ENCODE measurements at places on chromosomes 13 and 19.

GRCh38 chr19:51891193-51891747, 3.5 kb upstream of the ZNF577 start:
- no peak for DNase-seq

DNA sequence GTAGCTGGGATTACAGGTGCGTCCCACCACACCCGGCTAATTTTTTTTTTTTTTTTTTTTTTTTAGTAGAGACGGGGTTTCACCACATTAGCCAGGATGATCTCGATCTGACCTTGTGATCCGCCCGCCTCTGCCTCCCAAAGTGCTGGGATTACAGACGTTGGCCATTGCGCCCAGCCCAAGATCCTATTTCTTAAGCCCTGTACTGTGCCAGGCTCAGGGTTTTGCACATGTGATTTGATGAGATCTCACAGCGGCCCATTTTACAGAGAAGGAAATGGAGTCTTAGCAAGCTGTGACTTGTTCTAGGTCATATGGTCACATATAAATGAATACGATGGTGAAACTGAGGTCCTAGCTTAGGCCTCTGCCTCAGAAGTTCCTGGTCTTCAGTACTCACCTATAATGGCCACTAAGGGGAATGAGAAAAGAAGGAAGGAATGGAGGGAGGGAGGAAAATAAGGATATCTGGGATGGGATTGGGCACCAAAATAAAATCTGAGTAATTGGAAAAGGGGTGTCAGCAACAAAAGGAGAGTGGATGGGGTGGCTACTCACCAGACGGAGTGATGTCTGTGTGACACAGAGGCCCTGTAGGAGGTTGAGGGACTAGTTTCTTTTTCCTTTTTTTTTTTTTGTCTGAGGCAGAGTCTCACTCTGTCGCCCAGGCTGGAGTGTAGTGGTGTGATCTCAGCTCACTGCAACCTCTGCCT, 1.3 kb downstream of the OSCAR start:
- no peak for DNase-seq

DNA sequence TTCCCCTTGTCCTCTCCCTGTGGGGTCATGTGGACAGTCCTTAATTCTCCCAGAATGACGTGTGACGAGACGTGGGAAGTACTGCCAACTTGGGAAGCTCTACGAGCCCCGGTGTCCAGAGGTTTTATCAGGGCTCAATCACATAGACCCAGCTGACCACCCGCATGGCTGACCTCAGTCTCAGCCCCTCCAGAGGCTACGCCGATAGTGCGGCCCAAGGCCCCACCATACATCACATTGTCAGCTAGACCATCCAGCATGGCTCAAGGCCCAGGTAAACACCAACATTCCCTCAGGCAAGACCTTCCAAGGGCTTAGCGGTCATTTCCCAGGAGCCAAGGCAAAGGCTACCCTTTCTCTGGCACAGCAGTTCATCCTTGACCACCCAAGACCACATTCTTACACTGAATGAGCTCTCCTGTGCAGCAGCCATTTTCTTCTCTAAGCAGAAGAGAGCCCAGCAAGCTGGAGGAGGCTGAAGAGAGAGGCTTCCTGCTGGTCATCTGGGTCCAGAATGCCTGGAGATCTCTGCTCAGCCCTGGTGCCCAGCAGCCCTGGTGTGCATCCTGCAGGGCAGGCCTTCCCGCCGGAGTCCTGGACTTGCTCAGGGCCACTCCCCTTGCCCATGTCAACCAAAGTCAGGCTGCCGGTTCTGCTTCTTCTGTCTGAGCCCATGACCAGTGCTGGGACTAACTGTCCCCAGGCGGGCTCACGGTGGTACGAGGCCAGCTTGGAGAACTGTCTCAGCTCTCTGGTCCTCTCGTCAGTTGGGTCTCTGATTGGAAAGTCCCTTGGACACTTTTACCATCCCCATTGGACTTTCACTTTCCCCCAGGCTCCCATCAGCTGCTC, 7.9 kb upstream of the F10 start:
- DNase-seq: peak; percentile 29

DNA sequence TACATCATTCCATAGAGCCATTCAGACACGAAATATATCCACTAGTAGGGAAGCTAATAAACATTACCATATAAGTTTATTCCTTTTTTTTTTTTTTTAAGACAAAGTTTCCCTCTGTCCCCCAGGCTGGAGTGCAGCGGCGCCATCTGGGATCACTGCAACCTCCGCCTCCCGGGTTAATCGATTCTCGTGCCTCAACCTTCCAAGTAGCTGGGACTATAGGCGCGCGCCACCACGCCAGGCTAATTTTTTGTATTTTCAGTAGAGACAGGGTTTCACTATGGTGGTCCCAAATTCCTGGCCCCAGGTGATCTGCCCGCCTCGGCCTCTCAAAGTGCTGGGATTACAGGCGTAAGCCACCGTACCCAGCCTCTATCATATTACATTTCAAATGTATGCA, 612 bp upstream of the ZNF154 start:
- no peak for DNase-seq

DNA sequence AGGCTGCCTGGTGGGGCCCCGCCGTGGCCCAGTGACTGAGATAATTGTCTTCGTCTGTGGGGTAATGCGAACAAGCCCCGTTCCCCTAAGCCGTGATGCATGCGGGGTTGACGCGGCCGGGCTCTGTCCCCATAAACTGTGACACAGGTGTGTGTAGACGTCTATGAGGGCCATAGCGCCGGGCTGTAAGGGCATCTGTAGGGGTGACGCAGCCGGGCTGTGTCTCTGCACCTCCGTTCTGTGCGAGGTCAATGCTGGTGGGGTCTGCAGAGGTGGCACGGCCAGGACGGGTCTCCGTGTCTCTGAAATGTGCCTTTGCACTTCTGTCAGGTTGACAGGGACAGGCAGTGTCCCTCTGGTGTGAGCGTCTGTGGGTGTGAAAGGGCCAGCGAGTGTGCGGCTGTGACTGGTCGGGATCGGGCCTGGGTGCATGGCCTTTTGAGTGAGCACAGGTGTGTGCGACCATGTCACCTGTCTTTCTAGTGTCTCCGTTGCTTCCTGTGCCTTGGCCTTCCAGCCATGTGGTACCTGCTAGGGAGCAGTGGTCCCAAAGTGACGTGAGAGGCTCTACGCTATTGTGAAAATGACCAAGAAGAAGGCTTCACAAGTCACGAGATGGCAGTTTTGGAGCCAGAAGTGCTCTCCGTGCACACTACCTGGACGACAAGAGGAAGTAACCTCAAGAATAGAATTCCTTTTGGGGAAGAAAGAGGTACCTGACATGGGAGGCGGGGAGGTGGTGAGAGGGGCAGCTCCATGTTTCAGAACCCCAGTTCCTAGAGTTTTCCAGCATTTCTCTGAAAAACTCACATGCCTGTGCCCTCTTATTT, 16.4 kb upstream of the ZNF331 start:
- no peak for DNase-seq

- no peak for DNase-seq
Measured at GRCh38 chr13:91450913-91451312, 52.5 kb downstream of the GPC5 start.

DNA sequence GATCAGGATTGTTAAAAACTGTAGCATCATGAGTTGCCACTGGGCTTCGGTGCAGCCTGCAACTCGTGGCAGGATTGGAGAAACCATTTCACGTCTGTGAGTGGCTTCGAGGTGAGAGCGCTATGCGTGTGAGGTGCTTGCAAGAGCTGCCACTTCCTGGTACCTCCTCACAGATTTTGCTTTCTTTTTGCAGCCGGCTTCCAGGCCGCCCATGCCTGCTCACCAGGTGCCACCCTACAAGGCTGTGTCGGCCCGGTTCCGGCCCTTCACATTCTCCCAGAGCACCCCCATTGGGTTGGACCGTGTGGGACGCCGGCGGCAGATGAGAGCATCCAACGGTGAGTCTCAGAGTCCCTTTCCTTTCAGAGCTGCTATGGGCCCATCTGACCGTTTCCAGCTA, 57.9 kb upstream of the C1QTNF9 start:
- no peak for DNase-seq

DNA sequence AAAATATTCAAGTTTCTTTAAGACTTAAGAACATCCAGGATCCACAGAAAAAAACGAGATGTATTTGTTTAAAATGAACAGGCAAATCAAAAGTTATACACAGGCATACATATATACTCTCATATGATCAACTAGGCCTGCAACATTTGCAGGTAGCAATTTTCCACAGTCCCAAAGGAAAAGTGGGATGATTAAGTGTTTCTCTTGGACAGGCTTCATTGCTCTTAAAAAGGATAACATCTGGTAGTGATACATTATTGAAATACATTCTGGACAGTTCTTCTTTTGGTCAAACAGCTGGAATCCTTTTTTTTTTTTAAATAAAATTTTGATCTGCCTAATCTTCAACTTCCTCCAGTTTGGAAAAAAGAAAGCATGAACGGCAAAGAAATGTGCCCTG, 114.8 kb upstream of the TDRD3 start:
- DNase-seq: no peak

DNA sequence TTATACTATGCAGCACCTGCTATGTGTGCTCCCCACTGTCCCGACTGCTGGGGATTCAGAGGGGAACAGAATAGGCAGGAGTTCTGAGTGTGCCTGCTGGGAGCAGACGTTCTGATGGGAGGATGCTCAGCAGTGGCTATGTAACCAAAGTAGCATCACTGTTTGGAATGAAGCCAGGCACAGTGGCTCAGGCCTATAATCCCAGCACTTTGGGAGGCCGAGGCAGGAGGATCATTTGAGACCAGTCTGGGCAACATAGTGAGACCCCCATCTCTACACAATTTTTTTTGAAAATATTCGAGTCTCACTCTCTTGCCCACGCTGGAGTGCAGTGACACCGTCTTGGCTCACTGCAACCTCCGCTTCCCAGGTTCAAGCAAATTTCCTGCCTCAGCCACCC, 6.0 kb downstream of the ATG4D start:
- DNase-seq: no peak

GRCh38 chr13:40016953-40017660, 361.6 kb downstream of the COG6 start:
- DNase-seq: no peak

- no peak for DNase-seq
Measured at GRCh38 chr19:32692727-32693061, 1.1 kb downstream of the NUDT19 start.

DNA sequence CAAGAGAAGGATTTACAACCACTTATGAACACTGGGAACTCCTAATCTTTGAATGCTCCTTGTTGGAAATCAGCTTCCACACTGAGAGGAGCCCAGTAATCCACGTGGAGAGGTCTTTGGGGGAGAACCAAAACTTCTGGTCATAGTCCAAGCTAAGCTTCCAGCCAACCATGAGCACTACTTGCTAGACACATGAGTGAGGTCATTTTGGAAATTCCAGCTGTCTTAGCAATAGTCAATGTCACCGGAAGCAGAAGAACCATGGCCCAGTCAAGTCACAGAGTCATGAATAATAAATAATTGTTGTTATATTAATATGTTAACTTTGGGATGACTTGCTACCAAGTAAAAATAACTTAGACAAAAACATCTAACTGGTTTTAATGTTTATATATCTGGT, 324.9 kb upstream of the SGCG start:
- no peak for DNase-seq

DNA sequence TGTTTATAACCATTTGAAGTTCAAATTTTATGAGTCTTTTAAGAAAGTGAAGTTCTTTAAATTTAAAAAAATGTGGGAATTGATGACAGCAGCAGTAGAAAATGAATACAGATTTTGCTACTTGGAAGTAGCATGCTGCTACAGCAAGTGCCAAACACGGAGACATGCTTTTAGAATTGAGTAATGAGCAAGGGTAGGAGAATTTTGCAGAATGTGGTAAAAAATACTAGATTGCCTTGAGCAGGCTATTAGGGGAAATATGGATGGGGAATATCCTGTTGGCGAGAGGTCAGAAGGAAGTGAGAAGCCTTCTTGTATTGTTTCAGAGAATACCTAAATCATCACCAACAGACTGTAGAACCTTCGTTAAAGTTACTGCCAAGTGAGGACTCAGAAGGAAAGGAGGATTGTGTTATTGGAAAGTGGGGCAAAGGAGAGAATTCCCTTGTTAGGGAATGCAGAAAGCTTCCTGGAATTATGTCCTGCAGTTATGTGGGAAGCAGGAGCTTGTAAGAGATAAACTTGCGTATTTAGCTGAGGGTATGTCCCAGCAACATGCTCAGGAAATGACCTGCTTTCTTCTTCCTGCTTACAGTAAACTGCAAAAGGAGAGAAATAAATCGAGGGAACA, 32.4 kb upstream of the OXGR1 start:
- no peak for DNase-seq

GRCh38 chr19:15194938-15195337, 5.9 kb downstream of the NOTCH3 start:
- DNase-seq: no peak

DNA sequence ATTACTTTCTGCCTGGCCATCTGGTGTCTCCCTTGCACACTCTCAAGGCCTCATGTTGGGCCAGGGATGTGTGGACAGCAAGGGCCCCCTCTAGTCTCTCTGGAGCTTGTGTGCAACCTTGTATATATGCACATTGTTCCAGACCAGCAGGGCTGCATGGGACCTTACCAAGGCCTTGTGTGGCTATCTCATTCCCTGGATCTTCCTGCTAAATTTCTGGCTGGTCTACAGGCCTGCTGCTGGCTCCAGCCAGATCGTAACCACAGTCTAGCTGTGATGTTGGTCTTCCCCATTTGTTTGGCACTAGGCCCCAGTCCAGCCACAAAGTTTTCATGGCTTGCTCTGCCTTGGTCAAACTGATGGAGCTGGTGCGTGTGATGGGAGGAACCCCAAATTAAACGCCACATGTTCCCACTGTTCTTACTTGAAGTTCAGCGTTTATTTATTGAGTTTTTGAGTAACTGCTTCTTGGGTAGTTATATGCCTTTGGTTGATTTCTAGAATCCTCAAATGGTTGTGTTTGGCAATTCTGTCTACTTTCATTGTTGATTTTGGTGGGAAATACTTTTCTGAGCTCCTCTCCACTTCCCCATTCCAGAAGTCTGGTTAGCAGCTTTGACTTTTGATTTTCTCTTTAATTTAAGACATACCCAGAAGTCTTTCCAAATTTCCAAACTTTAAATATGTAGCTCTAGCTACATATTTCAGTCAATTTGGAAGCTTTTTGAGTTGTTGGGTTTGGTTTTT, 56.4 kb downstream of the SIPA1L3 start:
- DNase-seq: peak; percentile 19

GRCh38 chr19:19464339-19465098, 50.8 kb downstream of the TSSK6 start:
- no peak for DNase-seq

GRCh38 chr19:16620584-16620983, 7.4 kb downstream of the MED26 start:
- no peak for DNase-seq

DNA sequence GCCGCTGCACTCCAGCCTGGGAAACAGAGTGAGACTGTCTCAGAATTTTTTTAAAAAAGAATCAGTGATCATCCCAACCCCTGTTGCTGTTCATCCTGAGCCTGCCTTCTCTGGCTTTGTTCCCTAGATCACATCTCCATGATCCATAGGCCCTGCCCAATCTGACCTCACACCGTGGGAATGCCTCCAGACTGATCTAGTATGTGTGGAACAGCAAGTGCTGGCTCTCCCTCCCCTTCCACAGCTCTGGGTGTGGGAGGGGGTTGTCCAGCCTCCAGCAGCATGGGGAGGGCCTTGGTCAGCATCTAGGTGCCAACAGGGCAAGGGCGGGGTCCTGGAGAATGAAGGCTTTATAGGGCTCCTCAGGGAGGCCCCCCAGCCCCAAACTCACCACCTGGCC, at the start of gene KLK2:
Gene KLK2, plus strand, starts transcription at position 384 of the 400 bp plus-strand sequence. CDS start 35 bp downstream, outside the sequence.
- DNase-seq: no peak
